ENCODE measurements at places on chromosomes 5 and 9. TPM values are rescaled to one million over a fixed set of nuclear protein-coding genes. Genes with fewer than 3 reads are reported as not detected.

Gene PCDHGC4
- 17.8 TPM for total RNA-seq

DNA sequence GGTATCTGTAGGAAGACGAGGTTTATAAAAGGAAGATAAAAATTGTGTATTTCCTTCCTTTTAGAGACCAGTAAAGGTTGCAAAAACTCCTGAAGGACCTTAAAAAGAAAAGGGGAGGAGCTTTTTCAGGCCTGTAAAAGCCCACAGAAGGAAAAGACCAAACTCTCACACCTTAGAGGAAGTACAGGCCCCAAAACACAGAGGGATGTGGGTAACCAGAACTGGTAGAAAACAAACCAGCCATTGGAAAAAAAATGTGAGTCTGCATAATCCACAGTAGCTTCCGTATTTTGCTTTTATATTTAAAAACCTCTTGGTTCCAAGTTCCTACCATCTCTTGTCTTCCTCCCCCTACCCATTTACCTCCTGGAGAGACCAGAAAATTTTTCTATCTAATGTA is 8.5 kb downstream of the GIN1 start:
- no peak for DNase-seq

DNA sequence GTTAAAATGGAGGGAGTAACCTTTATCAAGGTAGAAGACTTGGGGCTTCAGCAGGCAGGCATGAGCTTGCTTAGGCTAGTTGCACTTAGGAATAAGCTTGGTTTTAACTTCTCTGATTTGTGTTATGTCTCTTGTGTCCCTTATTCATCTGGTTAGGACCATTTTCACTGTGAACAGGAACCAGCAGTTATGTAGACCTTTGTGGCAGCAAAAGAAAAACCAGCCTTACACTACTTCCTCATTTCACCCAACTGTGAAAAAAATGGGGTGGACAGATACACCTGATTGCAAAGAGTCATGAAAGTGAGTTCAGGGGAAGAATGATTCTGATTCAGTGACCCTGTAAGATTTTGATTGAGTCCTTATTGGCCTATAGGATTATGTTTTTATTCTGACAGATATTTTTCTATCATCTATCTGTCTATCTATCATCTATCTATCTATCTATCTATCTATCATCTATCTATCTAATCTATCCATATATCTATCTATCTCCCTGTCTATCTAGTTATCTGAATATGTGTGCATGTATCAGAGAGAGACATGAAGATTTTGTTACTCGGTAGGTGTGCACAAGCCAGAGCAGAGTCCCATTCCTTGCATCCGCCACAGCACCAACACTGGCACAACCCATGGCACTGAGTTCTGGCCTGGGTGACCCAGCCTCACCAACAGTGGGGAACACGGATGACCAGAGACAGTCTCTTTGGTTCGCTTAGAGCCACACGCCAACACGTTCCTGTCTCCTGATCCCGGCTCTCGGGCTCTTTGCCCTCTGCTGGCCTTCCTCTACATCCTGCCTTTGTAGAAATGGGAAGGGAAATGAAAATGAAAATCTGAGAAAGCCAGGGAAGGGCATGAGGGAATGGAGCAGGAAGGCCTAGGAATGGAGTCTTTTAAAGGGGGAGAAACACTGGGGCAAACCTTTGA is 1.3 kb upstream of the ZNF366 start:
- no peak for DNase-seq

GRCh38 chr9:110059461-110059860 is 148.5 kb downstream of the C9orf152 start:
- DNase-seq, result no peak

- no peak for DNase-seq
These were observed 60.0 kb downstream of the POU5F2 start for GRCh38 chr5:93681432-93681831.

- DNase-seq, result no peak
These were observed 39.3 kb upstream of the PHYKPL start for GRCh38 chr5:178271726-178272479.

- peak; percentile 46 for DNase-seq
These were observed 344.0 kb downstream of the PTPRD start for GRCh38 chr9:10268531-10269485.

GRCh38 chr9:25960178-25960577 is 281.9 kb upstream of the TUSC1 start:
- DNase-seq, result no peak

DNA sequence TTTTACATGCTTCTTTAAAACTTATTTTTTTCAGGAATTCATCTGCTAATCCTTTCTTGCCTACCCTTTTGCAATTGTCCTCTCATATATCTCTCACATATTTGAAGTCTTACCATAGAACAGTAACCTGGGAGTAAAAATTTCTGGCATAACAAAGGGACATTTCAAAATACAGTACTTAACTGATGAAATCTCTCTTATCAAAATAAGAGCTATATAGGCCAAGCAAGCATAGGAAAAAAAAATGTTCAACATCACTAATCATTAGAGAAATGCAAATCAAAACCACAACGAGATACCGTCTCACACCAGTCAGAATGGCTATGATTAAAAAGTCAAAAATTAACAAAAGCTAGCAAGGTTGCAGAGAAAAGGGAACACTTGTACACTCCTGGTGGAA is 2062.7 kb upstream of the CDH6 start:
- DNase-seq, result no peak

GRCh38 chr5:113437111-113437510 is 2.3 kb upstream of the TSSK1B start:
- no peak for DNase-seq

DNA sequence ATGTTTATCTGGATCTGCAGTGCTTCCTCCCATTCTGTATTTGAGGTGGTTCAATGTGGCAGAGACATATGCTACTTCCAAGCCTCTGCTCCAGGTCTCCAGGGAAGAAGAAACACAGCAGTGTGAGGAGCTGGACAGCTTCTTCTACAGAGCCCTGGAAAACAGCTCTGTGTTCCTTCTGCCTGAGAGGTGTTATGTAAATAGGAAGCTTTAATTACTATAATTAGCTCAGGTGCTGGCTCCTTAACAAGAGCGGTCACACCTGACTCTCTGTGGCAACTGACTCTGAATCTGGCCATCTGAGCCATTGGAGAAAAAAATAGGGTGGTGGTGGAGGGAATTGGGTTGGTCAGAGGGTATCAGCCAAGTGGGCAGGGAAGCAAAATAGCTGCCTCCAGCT is 332.4 kb upstream of the BRINP1 start:
- no peak for DNase-seq
